Activated CD8-positive, alpha-beta memory T cell treated with anti-CD3 and anti-CD28 coated beads for 1 hour (primary cell): ENCODE measurements at places on chromosomes 7 and 10.

GRCh38 chr10:79982861-79983260 lies 34.0 kb upstream of the SFTPD start:
- no peak for DNase-seq

- DNase-seq: no peak
These were observed 245.8 kb downstream of the CDK14 start for GRCh38 chr7:90841759-90842429.

DNA sequence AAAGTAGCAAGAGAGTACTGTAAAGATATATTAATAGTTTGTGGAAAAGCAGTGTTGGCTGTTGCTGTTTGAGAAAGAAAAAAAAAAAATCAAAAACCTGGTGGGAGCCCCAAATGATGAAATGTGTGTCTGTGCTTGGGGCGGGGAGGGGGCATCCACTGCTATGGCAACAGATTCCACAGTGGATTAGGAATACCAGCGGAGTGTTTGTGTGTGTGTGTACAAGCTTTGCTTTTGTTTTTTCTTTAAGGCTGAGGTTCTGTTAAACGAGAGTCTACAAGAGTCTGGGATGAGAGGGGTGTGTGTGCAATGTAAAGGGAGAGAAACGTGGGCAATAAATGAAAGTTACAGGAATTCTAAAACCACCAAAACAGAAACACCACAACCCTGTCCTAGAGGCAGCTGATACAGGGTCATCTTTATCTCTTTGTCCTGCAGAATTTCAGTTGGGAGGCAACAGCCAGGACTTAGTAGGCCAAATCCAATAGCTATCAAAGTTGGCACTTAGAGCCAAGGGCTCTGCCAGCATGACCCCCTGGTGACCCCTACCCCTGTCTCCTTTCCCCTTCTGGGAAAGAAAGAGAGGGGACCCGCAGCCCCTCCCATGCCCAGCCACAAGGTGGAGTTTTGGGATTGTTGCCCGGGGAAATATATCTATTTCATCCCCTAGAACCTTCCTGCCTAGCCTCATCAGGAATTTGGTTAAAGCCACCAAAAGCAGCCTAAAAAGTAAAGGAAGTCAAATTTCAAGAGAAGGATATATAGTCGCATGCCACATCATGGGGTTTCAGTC lies 85.4 kb downstream of the OSBPL3 start:
- no peak for DNase-seq

DNA sequence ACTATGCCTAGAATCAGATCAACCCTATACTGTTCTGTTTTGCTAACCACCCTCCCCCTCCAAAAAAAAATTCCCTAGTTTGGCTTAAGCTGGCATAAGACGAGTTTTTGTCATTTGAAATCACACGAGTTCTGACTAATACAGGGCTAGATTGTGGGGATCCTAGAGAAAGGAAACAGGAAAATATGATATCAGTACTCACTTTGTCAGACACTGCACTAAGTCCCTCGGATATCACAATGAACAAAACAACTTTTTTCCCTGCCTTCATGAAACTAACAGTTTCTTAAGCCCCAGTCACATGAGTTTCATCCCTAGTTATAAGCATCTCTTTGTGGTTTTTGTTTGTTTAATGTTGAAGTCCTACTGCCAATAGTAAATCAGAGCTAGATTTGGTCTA lies 118.5 kb downstream of the ITGB8 start:
- no peak for DNase-seq

- DNase-seq: no peak
These were observed 11.2 kb downstream of the GPER1 start for GRCh38 chr7:1099154-1099542.

DNA sequence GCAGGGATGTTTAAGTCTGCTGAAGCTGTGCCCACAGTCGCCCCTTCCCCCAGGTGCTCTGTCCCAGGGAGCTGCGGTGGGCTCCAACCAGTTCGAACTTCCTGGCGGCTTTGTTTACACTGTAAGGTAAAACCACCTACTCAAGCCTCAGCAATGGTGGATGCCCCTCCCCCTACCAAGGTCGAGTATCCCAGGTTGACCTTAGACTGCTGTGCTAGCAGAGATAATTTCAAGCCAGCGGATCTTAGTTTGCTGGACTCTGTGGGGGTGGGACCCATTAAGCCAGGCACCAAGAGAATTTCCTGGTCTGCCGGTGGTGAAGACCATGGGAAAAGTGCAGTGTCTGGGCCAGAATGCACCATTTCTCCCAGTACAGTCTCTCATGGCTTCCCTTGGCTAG lies 56.0 kb downstream of the CCDC7 start:
- DNase-seq: no peak

- DNase-seq: no peak
These were observed 503.5 kb downstream of the KIF20B start for GRCh38 chr10:90204956-90205314.

DNA sequence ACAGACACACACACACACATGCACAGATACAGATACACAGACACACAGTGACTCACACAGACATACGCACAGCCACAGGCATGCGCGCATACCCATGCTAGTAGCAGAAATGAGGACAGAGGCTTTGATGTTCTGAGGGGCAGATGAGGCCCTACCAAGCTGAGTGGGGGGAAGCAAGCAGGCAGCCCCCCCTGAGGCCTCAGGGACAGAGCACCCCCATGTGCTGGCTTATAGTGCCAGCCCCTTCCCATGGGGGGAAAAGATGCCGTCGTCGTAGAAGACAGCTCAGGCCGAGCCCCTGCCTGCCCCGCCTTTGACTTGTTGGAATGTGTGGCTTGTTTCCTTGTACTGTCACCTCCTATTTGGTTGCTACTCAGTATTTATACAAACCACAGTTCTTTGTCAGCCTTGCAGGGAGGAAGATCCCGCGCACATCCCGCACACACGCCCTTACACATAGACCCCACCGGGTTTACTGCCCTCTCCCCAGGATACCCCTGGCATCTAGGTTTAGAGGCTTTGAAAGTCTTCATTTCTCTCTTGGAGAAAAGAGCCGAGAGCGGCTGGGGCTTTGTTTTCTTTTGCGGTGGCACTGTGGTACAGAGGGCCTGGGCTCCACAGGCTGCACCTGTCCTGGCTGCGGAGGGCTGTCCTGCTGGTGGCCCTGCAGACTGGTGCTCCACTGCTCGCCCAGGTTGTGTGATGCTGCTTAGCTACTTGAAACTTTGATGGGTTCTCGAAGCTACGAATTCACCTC lies 112.5 kb downstream of the DOCK1 start:
- DNase-seq: no peak

GRCh38 chr10:124086097-124086710 lies 7.2 kb downstream of the CHST15 start:
- DNase-seq: no peak

DNA sequence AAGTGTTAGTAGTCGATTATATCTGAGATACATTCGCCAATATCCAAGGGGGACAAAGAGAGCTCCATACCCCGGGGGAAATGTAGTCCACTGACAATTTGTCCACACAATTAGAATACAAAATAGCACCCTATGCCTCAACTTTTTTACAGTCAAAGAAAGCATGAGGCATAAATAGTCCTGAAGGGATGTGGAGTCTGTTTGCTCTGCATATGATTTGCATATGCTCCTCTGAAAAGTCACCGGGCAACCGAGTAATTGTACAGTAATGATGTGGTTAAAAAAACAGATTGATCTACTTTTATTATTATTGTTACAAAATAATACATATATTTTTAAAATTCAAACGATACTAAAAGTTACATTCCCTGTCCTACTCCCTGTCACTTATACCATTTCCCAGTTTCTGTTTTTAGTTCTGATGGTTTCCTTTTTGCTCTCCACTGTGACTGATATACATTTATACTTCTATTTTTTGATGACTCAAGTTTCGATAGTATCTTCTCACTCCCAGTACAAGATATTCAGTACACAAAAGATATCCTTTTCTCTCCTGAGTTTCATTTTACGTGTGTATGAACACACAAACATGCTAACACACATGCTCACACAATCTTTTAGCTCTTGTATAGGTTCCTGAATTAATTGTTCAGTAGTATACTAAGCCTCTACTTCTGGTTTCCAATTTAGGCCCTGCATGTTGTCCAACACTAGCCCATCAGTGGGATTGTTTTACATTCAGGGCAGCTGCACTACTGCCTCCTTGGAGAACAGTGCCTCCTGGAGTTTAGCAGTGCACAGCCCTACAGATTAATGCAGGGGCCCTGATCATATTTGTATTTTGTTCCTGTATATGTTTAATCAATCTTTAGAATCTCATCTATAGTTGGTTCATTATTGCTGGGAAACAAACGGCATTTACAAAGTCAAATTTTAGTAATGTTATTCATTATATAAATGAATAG lies 130.9 kb downstream of the TES start:
- no peak for DNase-seq

- DNase-seq: no peak
These were observed 991.3 kb downstream of the LRMDA start for GRCh38 chr10:76422769-76423168.

- no peak for DNase-seq
These were observed 116.1 kb downstream of the ST7 start for GRCh38 chr7:117069379-117069778.

- DNase-seq: no peak
These were observed 117.8 kb upstream of the ZMIZ1 start for GRCh38 chr10:78950656-78951587.

- no peak for DNase-seq
These were observed 55.3 kb upstream of the C7orf33 start for GRCh38 chr7:148535217-148535616.

DNA sequence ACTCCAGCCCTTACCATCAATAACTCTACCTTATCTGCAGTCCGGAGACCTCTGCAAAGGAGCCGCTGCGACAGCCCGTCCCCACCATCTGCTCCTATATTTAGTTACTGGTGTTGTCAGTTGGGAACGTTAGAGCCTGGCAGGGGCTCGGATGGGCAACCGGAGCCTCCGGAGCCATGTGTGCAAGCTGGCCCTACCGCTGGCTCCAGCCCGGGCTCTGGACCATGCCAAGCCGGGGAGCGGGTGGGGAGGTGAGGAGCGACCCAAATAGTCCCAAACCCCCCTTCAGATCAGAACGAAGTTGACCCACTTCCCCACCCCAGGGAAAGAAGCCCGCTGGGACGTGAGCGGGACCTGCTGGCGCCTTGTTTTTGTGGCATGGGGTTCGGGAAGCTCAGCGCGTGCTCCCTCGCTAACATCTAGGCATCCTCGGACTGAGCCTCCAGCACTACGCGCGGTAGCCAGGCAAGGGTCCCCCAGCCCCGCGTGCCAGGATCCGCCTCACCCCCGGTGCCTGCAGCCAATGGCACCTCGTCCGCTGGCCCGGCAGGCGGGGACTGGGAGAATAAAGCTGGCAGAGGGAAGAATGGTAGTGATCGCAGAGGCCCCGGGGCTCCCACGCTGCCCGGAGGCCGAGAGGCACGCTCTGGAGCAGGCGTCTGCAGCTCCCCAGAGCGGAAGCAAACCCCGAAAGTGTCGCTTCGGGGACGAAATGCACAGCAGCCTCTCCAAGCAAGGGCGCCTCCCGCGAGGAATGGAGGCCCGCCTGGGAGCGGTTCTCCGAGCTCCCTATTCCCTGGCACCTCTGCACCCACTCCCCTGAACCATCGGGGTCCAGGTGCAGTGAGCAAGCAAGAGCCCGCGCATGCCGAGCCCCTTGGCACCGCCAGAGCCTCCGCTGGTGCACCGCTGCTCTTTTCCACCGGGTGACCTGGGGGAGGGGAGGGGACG lies 679 bp downstream of the LRRC20 start:
- no peak for DNase-seq

GRCh38 chr7:35565927-35566326 lies 129.0 kb downstream of the HERPUD2 start:
- DNase-seq: no peak

GRCh38 chr7:115368998-115369397 lies 447.1 kb downstream of the MDFIC start:
- DNase-seq: no peak

DNA sequence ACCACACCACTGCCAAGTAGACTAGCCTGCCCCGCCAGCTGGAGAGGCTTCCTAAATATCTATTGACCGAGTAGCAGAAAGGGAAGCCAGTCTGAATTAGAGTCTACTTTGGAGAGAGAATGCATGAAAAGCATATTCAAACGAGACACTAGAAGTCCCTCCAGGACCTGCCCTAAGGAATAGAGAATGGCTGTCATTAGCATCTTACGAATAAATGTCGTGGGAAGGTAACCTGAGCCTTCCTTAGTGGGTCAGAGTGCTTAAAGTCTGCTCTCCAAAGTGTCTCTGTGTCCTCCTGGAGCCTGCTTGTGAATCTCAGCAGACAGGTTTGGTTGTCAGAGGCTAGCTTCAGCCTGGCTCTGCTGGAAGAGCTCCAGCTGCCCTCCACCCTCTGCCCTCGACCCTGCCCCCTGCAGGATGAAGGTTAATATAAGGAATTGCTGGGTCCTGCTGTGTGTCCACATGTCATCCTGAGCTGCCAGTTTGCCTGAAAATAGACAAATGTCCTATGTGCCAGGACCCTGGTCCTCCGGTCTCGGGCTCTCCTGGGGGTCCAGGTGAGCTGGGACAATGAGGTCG lies 33.4 kb downstream of the FAM241B start:
- no peak for DNase-seq

DNA sequence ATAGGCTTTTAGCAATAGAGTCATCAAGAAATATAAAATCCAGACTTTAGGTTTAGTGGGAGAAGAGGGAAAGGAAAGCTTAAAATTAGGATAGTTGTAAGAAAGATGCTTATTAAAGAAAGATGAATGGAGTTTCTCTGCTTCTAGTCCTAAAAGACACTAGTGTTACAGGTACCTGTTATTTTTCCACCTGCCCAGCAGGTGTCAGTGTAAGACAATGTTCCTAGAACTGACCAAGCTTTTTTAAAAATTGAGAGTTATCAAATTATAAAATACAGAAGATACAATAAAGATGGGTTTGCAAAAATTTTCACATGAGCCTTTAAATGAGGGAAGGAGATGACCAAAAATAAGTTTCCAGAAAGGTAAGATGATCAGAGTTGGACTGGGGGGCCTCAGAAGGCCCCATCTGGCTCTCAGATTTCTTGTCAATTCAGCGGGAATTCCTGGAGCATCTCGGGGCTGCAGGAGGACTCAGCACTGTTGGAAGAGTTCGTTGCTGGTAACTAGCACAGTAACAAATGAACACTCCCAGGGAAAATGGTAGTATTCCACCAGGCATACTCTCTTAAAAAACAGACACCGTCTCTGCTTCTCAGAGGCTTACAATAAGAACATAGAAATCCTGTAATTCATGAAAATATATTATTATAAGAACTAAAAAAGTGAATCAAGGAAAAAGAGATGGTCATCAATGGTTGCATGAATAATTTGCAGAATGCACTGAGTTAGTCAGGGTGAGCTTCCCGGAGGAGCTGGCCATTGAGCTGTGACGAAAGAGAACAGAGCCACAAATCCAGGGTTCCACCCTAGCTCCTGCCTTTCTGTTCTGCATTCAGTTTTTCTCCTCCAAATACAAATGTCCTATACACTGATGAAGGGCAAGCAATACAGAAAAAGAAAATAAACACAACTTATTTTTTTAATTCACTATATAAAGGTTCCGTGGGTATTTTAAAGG lies 71.8 kb upstream of the PIK3CG start:
- no peak for DNase-seq

DNA sequence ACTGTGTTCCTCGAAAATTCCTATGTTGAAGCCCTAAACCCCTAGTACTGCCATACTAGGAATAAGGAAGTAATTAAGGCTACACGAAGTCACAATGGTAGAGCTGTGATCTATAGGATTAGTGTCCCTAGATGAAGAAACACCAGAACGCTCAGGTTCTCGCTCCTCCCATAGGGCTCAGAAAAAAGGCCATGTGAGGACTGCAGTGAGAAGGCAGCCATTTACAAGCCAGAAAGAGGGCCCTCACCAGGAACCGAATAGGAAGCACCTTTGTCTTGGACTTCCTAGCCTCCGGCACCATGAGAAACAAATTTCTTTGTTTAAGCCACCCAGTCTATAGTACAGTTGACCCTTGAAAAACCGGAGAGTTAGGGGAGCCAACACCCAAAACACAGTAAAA lies 46.2 kb downstream of the CACUL1 start:
- no peak for DNase-seq
